ENCODE measurements at places on chromosomes 3 and 15. TPM values are rescaled to one million over a fixed set of nuclear protein-coding genes. Genes with fewer than 3 reads are reported as not detected.

Gene CHST2
- total RNA-seq = 12.0 TPM

Gene MCCC1
- total RNA-seq = 22.3 TPM

Gene SCN5A
- total RNA-seq = 0.13 TPM

Gene SNX22
- total RNA-seq = not detected

GRCh38 chr3:140207541-140207940 lies 272.6 kb downstream of the CLSTN2 start:
- no peak overlapping the region for H3K27ac ChIP-seq
- no peaks in the 10 kb centered on the region for H3K36me3 ChIP-seq
- H3K4me1 ChIP-seq = no peaks in the 10 kb centered on the region
- no peak for DNase-seq
- H3K27me3 ChIP-seq = peaks cover 6% of the 10 kb centered on the region
- no peak overlapping the region for H3K4me3 ChIP-seq

GRCh38 chr3:41652931-41653330 lies 309.0 kb downstream of the ULK4 start:
- H3K27ac ChIP-seq = no peak overlapping the region
- H3K27me3 ChIP-seq = no peaks in the 10 kb centered on the region
- no peaks in the 10 kb centered on the region for H3K4me1 ChIP-seq
- no peaks in the 10 kb centered on the region for H3K36me3 ChIP-seq
- H3K4me3 ChIP-seq = no peak overlapping the region
- peak; percentile 5 for DNase-seq

All from GM23248 (cell line).